ENCODE measurements at places on chromosomes 6 and 20.

- DNase-seq: no peak
Observed at GRCh38 chr20:3812259-3812681, 8.1 kb upstream of the AP5S1 start.

DNA sequence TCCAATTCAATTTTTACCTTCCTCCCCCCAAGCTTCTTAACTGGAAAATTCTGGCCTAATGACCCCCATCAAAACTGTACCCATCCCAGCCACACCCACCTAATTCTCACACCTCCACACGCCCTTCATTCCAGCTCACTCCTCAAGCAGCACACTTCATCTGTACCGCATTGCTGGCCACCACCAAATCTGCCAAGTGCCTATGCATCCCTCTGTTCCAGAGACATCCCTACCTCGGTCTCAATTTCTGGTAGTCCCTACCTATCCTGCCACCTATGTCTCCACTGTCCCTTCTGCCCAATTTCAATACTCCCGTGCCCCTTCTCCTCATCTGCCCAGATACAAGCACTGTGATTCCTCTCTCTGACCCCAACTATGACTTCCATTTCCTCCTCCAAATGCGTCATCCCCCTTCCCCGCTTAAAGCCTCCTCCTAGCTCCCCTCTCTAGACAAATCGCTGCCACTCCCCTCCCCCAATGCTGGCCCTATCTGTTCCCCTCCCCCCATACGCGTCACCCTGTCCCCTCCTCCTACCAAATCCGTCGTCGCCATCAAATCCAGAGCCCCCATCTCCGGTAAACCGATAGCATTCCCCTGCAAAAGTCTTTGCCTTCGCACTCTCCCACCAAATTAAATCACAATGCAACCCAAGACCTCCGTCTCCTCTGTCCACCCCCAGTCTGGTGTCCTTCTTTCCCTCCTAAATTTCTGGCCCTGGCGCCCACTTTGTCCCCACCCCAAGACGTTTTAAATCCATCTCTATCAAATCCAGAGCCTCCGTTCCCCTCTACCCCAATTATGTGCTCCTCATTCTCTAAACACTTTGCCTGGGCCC is 1.2 kb downstream of the MTCH1 start:
- DNase-seq: no peak

DNA sequence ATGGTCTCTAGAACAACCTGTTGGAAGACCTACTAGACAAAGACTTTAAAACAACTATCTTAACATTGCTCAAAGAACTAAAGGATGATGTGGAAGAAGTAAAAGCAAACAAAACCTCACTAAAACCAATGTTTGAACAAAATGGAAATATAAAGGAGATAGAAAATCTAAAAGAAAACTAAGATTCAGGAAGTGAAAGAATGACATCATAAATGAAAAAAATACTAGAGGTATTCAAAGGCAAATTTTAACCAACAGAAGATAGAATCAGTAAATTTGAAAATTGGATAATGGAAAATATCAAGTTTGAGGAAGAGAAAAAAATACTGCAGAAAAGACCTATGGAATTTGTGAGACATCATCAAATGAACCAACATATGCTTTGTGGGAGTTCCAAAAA is 914.1 kb upstream of the GJE1 start:
- no peak for DNase-seq

DNA sequence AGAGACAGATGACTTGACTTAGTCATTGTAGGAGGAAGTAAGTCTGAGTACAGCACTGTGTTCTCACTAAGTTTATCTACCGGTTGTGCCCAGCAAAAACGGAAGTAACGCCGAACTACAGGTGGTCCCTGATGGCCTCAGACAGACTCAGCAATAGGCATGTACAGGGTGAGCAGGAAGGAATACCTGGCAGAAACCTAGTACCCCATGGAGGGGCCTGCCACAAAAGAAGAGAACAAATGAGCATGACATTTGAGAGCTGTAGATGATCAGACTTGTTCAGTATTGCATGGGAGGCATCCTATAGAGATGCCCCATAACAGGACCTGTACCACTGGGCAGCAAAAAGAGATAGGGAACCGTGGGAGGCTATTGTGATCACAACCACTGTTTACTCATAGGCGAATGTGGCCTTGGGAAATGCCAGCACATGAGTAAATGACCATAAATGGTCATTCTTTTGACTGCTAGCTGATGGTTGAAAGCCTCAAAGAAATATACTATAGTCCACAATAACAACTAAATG is 106.4 kb upstream of the TAB2 start:
- DNase-seq: no peak

GRCh38 chr6:90131614-90132423 is 164.8 kb downstream of the BACH2 start:
- DNase-seq: no peak

GRCh38 chr6:1208876-1209275 is 103.0 kb upstream of the FOXQ1 start:
- no peak for DNase-seq

GRCh38 chr6:157343732-157344131 is 20.4 kb upstream of the TMEM242 start:
- no peak for DNase-seq

DNA sequence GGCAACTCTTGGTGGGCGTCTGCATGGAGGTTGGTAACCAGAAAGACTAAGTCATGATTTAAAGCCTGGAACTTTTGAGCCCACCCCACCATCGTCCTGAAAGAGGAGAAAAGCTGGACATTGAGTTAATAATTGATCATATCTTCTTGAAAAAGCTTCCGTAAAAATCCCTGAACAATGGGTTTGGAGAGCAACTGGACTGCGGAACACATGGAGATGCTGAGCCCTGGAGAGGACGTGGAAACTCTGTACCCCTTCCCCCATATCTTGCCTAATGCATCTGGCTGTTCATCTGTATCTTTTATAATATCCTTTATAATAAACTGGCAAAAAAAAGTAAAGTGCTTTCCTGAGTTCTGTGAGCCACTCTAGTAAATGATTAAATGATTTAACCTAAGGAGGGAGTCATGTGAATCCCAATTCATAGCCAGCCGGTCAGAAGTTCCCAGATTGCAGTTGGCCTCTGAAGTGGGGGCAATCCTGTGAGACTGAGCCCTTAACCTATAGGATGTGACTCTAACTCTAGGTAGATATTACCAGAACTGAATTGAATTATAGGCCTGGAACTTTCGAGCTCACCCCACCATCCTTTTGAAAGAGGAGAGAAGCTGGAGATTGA is 26.5 kb upstream of the LGSN start:
- no peak for DNase-seq

DNA sequence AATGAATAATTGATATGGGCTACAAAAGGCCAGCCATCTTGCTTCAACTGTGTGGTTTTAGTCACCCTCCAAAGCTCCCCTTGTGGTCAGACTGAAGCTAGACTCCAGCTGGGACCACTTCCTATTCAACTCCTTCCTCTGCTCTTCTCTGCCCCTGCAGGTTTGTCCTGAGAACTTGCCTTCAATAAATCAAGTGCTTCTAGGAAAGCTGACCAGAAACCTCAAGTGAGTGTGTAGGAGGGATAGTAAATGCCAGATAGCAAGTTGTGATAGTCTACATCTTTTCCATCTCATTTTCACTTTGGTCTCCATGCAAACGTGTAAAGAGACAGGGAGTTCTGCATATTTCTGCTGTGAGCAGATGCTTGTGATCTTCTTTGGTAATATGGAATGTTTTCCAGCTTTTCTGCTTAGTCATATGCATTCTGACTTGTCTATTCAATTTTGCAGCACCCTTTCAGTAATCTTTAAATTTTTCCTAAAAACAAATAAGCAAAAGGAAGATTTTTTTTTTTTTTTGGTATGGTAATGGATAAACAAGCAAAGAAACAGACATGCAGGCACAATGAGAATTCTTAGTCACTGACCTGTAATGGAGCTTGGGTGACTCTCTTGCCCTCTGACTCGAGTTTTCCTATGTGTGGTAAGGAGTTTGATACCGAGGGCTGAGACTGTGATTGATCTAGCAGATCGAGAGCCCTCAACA is 201.3 kb upstream of the BTBD3 start:
- DNase-seq: peak; percentile 72

GRCh38 chr6:8446391-8446790 is 11.0 kb upstream of the SLC35B3 start:
- DNase-seq: no peak

- no peak for DNase-seq
Observed at GRCh38 chr20:7387638-7388193, 552.5 kb downstream of the HAO1 start.

DNA sequence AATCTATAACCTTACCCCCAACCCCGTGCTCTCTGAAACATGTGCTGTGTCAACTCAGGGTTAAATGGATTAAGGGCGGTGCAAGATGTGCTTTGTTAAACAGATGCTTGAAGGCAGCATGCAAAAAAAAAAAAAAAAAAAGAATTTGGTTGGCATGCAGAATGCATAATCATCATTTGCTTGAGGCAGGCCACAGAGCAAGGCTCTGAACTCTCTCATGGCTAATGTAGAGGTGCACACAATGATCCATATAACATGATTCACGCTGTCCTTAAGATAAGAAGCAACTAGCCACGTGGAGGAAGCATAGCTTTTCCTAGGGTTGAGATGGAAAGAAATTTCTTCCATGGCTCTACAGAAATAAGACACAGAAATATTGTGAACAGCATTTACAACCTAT is 27.6 kb upstream of the RPN2 start:
- DNase-seq: no peak

- DNase-seq: no peak
Observed at GRCh38 chr20:47232518-47232917, 124.0 kb downstream of the ZMYND8 start.

DNA sequence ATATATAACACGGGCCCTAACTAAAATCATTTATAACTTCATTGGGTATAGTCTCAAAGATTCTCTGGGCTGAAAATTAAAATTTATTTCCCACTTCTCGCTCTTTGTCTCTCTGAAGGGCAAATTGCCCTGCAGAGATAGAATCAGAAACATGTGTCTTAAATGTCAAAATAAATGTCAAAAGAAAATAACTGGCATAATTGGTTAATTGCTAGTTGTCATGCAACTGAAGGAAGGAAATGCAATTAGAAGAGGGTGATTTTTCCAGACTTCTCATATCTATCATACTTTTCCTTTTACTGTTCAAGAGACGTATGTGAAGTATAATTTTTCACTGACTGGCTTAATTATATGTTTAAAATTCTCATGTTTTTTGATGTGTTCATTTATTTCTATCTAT is 80.3 kb upstream of the HMGCLL1 start:
- peak; percentile 10 for DNase-seq

DNA sequence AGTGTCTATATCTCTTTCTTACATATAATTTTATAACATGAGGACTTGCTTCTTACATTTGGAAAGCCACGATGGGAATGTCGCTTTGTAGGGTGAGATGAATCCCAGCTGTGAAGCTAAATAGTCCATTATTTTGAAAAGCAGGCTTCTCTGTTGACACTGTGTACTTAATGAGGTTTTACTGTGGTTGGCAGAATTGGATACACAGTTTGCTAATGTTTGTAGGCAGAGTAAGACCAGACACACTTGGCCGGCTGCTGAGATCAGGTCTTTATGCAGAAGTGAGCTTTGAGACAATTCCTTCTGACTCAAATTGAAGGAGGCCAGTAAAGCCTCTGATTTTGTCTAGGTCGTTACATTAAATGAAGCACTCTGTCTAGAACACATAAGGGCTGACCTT is 93.0 kb downstream of the NDUFAF5 start:
- DNase-seq: no peak

GRCh38 chr6:45483501-45483900 is 105.8 kb upstream of the SUPT3H start:
- no peak for DNase-seq

- no peak for DNase-seq
Observed at GRCh38 chr6:34332251-34333198, 59.9 kb downstream of the NUDT3 start.

DNA sequence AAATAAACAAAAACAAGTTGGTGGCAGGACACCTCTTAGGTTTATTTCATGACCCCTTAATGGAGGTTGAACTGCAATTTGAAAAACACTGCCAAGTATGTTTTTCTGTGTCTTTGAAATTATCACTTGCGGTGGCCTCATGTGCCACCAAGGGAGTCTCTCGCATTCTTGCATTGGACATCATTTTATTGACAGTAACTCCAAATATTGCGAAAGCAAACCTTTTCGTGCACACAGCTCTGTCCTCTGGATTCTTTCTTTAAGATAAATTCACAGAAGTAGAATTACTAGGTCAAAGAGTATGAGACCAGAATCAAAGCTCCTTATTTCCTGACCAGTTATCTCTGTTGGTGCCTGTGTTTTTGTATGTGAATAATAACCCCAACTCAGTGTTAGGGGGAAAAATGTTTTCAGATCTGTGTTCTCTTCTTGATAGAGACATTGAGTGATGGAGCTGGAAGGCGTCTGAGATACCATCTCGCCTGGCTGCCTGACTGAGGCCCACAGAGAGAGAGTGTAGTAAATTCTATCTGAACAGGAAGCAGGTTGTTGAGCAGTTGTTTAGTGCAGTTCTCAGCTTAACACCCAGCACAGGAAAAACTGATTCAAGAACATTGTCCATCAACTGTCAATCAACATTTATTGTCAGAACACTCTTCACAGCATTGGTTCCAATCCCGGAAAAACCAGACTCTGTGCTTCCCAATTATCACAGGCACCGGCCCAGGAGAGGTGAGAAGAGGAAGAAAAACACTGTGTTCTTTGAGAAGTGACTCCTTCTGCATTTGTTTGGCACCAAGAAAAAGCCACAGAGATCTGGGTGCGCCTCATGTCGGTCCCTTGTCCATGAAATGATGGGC is 2.2 kb upstream of the CCDC167 start:
- peak; percentile 56 for DNase-seq

DNA sequence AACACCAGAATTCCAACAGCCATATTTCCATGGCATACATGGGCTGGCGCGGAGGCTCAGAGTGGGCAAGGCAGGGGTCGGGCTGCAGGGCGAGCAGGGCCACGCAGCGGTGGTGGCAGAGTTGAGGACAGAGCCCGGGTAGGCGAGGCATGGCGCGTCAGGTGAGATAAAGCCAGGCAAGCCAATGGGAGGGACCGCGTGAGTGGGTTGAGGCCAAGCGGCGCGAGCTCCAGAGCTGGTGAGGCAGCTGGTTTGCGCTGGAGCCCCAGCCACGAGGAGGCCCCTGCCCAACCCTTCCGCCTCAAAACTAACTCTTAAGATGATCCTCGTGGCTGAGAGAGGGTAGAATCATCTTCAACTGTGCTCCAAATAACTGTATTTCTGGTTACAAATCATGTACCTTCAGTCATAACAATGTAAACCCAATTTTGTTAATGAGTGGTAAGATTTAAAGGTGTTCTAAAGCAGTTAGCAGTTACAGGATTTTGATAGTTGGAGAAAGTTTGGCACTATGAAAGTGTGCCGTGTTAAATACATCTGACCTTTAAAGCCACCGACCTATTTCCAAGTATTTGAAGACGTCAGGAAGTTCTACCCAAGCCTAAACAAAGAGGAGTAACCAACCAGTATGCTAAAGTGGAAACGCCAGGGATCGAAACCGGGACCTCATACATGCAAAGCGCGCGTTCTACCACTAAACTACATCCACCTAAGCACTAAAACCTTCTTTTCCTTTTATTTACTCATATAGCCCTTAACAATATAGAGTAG is 107.9 kb downstream of the GPX5 start:
- DNase-seq: no peak
